Fibroblast of the aortic adventitia (primary cell): ENCODE measurements at places on chromosomes 13 and 19. TPM values are rescaled to one million over a fixed set of nuclear protein-coding genes. Genes with fewer than 3 reads are reported as not detected.

TNFSF11 gene
- 0.33 and 5.2 TPM in 2 replicates for total RNA-seq

CFAP97D2 gene
- not detected in 2 replicates for total RNA-seq

ANKRD24 gene
- total RNA-seq: 0.99 and 5.1 TPM in 2 replicates

GAPDHS gene
- not detected in 2 replicates for total RNA-seq

ZNF829 gene
- total RNA-seq: 5.2 and 5.5 TPM in 2 replicates

ZNF90 gene
- total RNA-seq: 1.2 and 1.4 TPM in 2 replicates

FAM174C gene
- 25.2 and 123 TPM in 2 replicates for total RNA-seq

LRP3 gene
- total RNA-seq: 15.0 and 33.2 TPM in 2 replicates

ZNF665 gene
- 2.4 and 2.9 TPM in 2 replicates for total RNA-seq

PLEKHA4 gene
- 28.9 and 44.0 TPM in 2 replicates for total RNA-seq

DAND5 gene
- total RNA-seq: 0.18 TPM in 1 of 2 replicates, not detected in the other

TIMM50 gene
- 46.1 and 49.5 TPM in 2 replicates for total RNA-seq

OSCAR gene
- total RNA-seq: 0.63 and 2.5 TPM in 2 replicates

THSD8 gene
- total RNA-seq: not detected in 2 replicates

ZNF556 gene
- 0.08 TPM in 1 of 2 replicates, not detected in the other for total RNA-seq
